ENCODE measurements at places on chromosomes 16 and 17. TPM values are rescaled to one million over a fixed set of nuclear protein-coding genes. Genes with fewer than 3 reads are reported as not detected.

Gene NUPR1
- total RNA-seq = not detected

Gene LITAFD
- not detected for total RNA-seq

Gene CACNG5
- not detected for total RNA-seq

Gene CDH13
- not detected for total RNA-seq

Gene CACNG3
- not detected for total RNA-seq

Gene TP53TG3B
- not detected for total RNA-seq

Gene NOS2
- total RNA-seq = not detected

Gene TSNAXIP1
- 0.36 TPM for total RNA-seq

Gene CRHR1
- total RNA-seq = not detected

Gene CD300H
- total RNA-seq = not detected

Gene CD300LB
- total RNA-seq = not detected

Gene TIGD7
- 4.1 TPM for total RNA-seq

Gene BCAS3
- total RNA-seq = 12.5 TPM

Gene PRM1
- not detected for total RNA-seq

Gene HSD11B2
- 0.36 TPM for total RNA-seq

Gene TP53TG3F
- not detected for total RNA-seq

Gene CSH2
- not detected for total RNA-seq

Gene ADAMTS18
- total RNA-seq = not detected

Gene TBX6
- 0.89 TPM for total RNA-seq

Gene MT1A
- total RNA-seq = 0.57 TPM

Gene TMEM88
- total RNA-seq = 0.57 TPM

Gene PRDM7
- total RNA-seq = not detected

Gene GPR142
- total RNA-seq = not detected

Gene ATP1B2
- total RNA-seq = 0.16 TPM

Gene CWC25
- total RNA-seq = 32.8 TPM

Gene NETO2
- total RNA-seq = 3.4 TPM

Gene LHX1
- not detected for total RNA-seq

Gene PLEKHG4
- 21.3 TPM for total RNA-seq

Gene ZNF629
- 0.43 TPM for total RNA-seq

Gene DPEP1
- not detected for total RNA-seq

Gene ASPHD1
- not detected for total RNA-seq

Gene PRAC2
- not detected for total RNA-seq

Gene MARVELD3
- total RNA-seq = not detected

Gene TERB1
- total RNA-seq = 0.11 TPM

Gene JPH3
- total RNA-seq = not detected

Gene RND2
- total RNA-seq = not detected

Gene KRTAP4-4
- not detected for total RNA-seq

Gene CCDC40
- not detected for total RNA-seq

Gene ABCA8
- not detected for total RNA-seq

Gene AOC2
- 2.7 TPM for total RNA-seq

Gene SYCE1L
- 8.0 TPM for total RNA-seq

Gene CCDC102A
- total RNA-seq = 9.3 TPM

Gene KRTAP4-3
- total RNA-seq = not detected

Gene CA5A
- not detected for total RNA-seq

Gene CCDC92B
- total RNA-seq = 0.11 TPM

Gene PMM2
- 56.3 TPM for total RNA-seq

Gene KRTAP4-6
- total RNA-seq = not detected

Gene ICAM2
- total RNA-seq = 98.9 TPM

Gene CCL4L2
- total RNA-seq = 0.45 TPM

Gene CDK5RAP3
- 210 TPM for total RNA-seq

Gene GFAP
- not detected for total RNA-seq

Gene DNASE1L2
- 2.6 TPM for total RNA-seq

Gene CD7
- 184 TPM for total RNA-seq

Gene CLDN6
- not detected for total RNA-seq

Gene ADAD2
- total RNA-seq = not detected

Data from T-helper 2 cell treated with Interferon-gamma antibody and Interleukin-4, amounts not matched to agents 100 ng/mL and 5 ng/mL, for 36 hours (primary cell).